Urothelium cell line (cell line): ENCODE measurements at places on chromosomes 12 and 14.

DNA sequence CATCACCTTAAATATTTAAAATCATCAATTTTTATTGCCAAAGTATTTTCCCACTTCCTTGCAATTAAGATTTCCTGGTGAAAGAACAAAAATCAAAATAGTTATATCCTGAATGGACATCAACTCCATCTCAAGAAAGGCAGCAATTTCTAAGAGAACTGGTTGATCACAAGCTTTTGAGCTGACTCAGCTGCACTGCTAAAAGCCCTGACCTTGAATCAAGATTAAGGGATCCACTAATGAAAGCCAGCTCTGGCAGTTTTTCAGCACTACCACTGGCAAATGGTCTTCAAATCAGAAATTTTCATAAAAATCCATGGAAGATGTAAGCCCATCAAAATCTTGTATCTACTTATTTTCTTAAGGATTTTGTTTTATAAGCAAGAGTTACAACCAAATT, 123.4 kb downstream of the SLC6A15 start:
- no peak for DNase-seq

GRCh38 chr12:83689333-83689732, 1002.6 kb downstream of the TMTC2 start:
- no peak for DNase-seq

GRCh38 chr14:49992901-49993339, 100.0 kb downstream of the ARF6 start:
- DNase-seq = no peak

GRCh38 chr14:33762161-33762851, 188.6 kb downstream of the EGLN3 start:
- no peak for DNase-seq

DNA sequence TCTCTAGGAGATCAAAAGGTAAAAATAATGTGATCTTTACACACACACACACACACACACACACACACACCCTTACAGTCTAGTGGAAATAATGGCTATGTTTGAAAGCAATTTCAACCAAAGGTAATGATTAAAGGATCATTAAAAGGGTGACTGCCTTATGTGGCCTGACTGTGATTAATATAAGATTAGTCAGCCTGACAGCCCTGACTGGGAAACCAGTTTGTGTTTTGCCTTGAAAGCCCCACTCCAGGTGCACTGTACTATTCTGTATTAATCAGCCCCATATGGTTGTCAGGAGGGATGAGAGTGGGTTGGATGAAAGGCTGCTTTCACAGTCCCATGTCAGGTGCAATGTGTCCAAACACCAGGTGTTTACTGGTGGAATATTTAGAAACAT, 10.5 kb downstream of the RASSF9 start:
- no peak for DNase-seq

- DNase-seq = peak; percentile 31
Observed at GRCh38 chr12:28998662-28999120, 150.4 kb upstream of the FAR2 start.

- DNase-seq = no peak
Observed at GRCh38 chr12:52379536-52379935, 5.9 kb downstream of the KRT84 start.

DNA sequence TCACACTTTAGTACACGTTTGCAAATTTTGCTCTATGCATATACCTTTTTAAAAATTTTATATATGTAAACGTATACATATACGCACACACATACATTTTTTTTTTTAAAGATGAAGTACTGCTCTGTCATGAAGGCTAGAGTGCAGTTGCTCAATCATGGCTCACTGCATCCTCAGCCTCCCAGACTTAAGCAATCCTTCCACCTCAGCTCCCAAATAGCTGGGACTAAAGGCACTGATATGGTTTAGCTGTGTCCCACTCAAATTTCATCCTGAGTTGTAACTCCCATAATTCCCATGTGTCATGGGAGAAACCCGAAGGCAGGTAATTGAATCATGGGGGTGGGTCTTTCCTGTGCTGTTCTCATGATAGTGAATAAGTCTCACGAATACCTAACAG, 220.8 kb upstream of the CAND1 start:
- DNase-seq = no peak

DNA sequence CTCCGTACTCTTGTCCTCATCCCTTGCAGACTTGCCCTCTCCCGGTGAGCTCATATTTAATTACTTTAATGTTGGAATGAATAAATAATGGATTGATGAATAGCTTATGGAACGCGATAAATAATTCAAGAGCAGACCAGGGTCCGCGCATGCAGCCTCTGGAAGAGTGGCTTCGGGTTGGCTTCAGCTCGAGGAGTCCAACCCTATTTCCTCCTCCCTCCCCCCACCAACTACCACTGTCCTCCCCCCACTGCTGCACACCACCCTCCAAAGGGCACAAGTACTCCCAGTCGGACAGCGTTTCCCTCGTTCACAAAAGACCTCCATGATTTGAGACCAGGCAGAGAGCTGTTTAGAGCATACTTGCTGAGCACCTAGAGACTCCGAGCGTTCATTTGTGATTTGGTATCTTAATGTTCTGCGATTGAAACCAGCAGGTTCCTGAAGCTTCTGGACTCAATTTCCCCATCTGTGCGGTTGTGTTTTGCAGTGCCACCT, 647 bp upstream of the SIX1 start:
- peak; percentile 63 for DNase-seq

GRCh38 chr14:64675312-64675711, 28.9 kb upstream of the PLEKHG3 start:
- DNase-seq = no peak

- no peak for DNase-seq
Observed at GRCh38 chr12:114696443-114697242, 12.7 kb upstream of the TBX3 start.

GRCh38 chr12:104737113-104737512, 221.0 kb downstream of the SLC41A2 start:
- no peak for DNase-seq

DNA sequence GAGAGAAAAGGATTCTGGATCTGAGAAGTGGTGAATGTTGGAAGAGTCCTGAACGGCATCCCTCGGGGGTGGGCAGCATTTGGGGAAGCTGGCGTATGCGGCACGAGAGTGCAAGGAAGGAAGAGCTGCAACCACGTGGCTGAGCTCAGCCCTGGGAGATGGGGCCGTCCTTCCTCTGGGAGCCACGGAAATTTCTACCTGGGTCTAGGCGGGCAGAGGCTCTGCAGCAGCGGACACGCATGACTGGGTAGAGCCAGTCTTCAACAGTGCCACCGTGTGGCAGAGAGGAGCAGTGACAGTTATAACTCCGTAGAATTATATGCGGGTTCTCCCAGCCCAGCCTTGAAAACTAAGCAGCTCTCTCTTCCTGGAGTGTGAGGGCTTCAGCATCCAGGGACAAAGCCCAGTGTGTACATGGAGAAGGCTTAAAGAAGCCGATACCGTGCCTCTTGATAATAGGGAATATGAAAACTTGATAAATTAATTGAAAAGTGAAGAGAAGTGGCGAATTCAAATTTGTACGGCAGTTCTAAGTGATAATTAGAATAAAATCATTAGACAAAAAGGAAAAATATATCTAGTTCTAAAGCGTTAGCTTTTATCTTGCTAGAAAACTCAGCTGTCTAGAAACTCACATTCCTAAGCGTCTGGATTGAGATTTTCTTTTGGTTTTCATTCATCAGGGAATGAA, 82.9 kb upstream of the STXBP6 start:
- peak; percentile 83 for DNase-seq

GRCh38 chr12:76883151-76883550, 4.3 kb upstream of the CSRP2 start:
- DNase-seq = no peak

DNA sequence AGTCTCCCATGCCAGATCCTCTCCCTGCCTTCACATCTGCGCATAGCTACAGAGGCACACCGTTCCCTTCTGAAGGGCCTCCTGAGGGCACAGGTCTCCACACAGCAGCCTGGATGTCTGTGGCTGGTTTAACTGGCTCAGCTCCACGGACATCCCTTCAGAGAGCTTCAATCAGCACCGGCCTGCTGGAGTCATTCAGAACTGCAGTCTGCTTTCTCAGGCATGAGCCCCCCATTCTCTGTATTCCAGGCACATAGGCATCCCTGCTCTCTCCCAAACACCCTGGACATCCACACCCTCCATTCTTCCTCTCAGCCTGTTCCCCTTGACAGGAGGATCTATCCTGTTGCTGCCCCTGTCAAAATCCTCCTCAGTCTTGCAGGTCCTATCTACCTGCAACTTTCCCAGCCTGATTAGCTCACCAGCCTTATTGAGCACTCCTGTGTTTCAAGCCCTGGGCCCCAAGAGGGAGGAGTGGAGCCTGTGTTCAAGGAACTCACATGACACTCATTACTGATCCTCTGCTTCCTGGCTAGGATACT, 2.9 kb upstream of the DHRS2 start:
- DNase-seq = no peak

DNA sequence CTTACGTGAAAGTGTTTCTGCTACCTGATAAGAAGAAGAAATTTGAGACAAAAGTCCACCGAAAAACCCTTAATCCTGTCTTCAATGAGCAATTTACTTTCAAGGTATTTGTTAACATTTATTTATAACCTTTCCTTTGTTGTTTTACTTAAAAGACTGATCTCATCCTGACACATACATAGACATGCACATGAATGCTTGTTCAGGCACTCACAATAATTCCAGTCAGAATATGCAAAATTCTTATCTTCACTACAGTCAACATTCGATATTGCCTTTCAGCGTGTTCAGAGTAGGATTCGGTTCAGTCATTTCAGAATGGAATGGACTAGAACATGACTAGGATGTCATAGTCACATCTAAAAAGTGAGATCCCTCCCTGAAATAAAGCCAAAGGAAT, 394.6 kb downstream of the PAWR start:
- no peak for DNase-seq

DNA sequence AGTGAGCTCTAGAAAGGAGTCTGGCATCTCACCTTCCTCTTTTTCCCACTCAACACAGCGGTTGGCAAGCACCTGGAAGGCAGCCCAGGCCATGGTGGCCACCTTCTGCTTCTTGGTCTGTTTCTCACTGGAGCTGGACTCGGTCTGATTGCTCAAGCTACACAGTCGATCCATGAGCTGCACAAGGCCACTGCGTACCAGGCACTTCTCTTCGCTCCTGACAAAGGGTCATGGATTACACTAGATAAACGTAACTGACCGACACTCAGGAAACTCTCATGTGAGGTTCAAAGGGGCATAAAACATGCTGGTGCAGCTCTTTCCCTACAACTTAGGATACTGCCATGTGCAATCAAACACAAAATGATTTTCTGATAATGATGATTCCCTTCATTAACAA, 113.7 kb downstream of the TRAFD1 start:
- no peak for DNase-seq

DNA sequence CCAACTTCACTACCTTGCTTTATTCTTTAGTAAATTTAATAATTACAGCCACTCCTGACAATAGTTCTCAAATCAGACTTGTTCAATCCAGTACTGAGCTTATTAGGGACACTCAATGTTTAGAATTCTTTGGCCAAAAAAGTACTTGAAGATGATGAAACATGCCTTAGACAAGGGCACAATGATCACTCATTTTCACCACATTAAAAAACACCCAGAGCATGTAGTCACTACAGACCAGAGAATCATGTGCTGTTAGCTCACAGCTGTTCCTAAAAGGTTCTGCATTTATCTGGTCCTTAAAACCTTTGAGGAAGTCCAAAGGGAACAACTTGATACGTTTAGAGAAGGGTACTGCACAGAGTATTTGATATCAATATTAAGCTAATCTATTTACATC, 98.7 kb downstream of the INSM2 start:
- no peak for DNase-seq

GRCh38 chr12:111953455-111953854, 59.5 kb downstream of the TMEM116 start:
- DNase-seq = no peak

DNA sequence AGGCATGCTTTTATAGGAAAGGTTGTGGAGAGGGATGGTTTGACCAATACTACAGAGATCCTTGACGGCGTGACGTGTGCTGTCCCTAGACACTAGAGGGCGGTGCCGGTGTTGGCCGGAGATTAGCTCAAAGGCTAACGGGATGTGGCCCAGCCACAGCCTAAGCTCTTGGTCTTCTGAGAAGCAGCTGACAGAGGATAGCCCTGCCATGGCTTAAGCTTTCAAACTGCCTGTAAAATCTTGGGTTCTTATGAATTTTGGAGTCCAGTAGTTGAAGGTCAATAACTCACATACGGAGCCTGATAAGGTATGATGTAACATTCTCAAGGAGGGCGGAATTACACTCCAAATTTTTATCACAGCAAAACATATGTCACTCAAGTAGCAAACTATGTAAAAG, 515.7 kb upstream of the ATXN7L3B start:
- DNase-seq = peak; percentile 32

DNA sequence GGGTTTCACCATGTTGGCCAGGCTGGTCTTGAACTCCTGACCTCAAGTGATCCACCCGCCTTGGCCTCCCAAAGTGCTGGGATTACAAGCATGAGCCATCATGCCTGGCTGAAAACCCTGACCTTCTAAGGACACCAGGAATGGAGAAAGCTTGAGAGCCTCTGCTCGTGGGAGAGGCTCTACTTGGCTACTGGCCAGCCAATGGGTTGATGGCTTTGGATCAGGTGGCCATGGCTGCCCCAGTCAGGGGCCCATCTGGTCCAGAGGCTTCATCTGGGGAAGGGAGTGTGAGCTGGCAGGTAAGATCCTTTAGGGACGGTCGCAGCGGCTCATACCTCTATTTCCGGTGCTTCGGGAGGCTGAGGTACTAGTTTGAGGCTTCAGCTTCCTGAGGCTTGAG, 42.5 kb upstream of the PPP1CC start:
- DNase-seq = no peak

DNA sequence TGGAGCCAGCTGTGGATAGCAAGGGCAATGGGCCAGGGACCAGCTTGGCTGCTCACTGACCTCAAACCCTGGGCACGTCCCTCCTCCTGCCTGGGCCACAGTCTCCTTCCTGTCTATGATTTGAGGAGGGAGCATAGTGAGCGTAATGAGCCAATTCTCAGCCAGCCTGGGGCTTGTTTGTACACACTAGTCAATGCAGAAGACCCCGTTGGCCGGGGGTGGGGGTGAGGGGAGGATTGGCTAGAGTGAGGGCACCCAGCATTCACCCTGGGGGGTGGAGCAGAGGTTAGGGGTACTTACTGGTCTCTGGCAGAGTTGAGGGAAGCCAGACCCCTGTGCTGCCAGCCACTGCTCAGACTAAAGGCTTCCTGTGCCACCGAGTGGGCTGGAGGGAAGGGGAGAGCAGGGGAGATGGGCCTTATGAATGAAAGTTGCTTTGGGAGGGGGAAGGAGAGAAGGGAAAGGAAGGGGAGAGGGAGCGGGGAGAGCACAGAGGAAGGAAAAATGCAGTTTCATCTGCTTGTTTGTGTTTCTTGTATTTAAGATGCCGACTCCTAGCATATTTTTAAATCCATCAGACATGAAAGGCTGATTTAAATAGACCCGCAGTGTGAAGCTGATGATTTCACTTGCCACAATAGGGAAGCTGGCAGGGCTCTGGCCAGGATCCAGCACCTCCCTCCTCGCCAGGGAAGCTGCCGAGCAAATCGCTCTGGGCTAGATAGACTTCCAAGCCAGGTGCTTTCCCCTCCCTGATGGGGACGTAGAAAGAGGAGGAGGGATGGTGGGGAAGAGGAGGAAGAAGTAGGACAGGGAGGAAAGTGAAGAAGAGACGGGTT, 114.0 kb downstream of the PRMT8 start:
- peak; percentile 81 for DNase-seq
